NCI-H1105 treated with DMSO at 0.1 percent for 48 hours (cell line): ENCODE measurements at places on chromosomes 4 and X.

DNA sequence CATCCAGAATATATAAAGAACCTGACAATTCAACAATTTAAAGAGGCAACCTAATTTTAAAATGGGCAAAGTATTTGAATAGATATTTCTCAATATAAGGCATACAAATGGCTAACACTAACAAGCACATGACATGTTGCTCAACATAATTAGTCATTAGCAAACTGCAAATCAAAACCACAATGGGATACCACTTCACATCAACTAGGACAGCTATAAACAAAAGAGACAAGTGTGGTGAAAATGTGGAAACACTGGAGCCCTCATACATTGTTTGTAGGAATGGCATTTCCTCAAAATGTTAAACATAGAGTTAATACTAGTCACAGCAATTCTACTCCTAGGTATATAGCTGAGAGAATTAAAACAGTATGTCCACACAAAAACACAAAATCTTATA lies 96.7 kb downstream of the CORIN start:
- DNase-seq: no peak

- DNase-seq: no peak
These were observed 105.2 kb downstream of the RBM47 start for GRCh38 chr4:40524366-40525041.

- DNase-seq: no peak
These were observed 28.8 kb upstream of the PLCXD1 start for GRCh38 chrX:252244-252956.

DNA sequence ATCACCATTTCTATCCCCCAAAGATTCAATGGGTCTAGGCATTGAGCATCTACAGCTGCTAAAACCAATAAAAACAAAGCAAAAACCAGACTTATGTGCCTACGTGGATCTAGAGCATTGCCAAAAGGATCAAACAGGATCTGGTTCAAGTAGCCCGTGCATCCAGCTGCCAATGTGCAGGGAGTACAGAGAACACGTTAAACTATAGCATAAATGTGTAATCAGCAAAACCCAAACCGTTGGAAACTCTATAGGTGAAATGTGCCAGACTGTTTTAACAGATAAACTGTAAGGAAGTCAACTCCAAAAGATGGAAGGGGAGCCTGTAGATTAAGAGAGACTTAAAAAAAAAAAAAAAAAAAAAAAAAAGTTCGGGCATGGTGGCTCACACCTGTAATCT lies 58.5 kb downstream of the APOO start:
- no peak for DNase-seq

- peak; percentile 25 for DNase-seq
These were observed 36.0 kb upstream of the CD99L2 start for GRCh38 chrX:150934453-150934852.
